Inflammatory macrophage treated with lipopolysaccharide for 4 hours (primary cell): ENCODE measurements at places on chromosomes 12 and 14.
A peak's percentile ranks its signal among the peaks of the same experiment; 100 is the strongest.

DNA sequence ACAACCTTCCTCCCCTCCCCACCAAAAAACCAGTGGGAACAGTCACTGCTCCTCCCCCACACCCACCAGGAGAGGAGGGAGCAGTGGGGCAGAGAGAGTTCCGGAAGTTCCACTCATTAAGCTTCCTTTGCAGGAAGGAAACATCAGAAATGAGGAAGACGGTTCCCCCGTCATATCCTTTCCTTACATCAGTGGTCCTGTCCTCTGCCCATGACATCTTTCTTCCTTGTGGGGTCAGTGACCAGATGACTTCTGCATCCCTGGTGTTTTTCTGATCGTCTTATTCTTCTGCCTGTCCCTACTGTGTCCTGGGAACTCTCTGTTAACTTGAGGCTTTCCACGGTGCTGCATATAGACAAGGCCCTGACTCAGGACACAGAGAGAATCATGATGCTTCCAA lies 40.8 kb upstream of the SPTLC2 start:
- peak; percentile 78 for DNase-seq

GRCh38 chr14:100372357-100373048 lies 49.4 kb downstream of the SLC25A47 start:
- DNase-seq: no peak

- DNase-seq: no peak
Observed at GRCh38 chr14:89743828-89744227, 210.7 kb downstream of the EFCAB11 start.

DNA sequence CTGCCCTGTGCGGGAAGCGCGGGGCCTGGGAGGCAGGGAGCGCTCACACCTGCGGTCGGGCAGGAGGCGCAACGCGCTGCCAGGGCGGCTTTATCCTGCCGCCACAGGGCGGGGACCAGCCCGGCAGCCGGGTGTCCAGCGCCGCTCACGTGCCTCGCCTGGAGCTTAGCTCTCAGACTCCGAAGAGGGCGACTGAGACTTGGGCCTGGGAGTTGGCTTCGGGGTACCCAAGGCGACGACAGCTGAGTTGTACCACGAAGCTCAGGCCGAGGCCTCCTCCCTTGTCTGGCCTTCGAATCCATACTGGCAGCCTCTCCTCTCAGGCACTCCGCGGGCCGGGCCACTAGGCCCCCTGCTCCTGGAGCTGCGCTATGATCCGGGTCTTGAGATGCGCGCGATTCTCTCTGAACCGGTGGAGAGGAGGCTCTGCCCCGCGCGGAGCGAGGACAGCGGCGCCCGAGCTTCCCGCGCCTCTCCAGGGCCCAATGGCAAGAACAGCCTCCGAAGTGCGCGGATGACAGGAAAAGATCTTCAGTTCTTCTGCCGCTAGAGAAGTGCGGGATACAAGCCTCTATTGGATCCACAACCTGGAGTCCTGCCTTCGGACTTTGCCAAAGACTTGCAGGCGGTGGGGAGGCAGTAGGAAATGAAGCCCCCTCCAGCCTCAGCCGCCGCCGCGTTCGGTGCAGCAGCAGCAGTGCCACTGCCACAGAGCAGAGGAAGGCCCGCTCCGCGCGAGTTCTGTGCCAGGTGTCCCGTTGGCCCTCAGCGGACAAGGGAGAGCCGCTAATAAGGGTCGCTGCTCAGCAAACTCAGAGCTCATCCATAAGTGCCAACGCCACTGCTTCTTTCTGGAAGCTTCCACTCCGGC lies 6.8 kb downstream of the SIX1 start:
- DNase-seq: no peak

GRCh38 chr12:107731366-107731765 lies 29.6 kb downstream of the PRDM4 start:
- no peak for DNase-seq

GRCh38 chr12:21001778-21002177 lies 129.2 kb upstream of the SLCO1B1 start:
- DNase-seq: no peak

- DNase-seq: peak; percentile 56
Observed at GRCh38 chr12:71780237-71780822, 25.7 kb downstream of the RAB21 start.

- no peak for DNase-seq
Observed at GRCh38 chr14:101489092-101489760, 72.1 kb upstream of the DIO3 start.

DNA sequence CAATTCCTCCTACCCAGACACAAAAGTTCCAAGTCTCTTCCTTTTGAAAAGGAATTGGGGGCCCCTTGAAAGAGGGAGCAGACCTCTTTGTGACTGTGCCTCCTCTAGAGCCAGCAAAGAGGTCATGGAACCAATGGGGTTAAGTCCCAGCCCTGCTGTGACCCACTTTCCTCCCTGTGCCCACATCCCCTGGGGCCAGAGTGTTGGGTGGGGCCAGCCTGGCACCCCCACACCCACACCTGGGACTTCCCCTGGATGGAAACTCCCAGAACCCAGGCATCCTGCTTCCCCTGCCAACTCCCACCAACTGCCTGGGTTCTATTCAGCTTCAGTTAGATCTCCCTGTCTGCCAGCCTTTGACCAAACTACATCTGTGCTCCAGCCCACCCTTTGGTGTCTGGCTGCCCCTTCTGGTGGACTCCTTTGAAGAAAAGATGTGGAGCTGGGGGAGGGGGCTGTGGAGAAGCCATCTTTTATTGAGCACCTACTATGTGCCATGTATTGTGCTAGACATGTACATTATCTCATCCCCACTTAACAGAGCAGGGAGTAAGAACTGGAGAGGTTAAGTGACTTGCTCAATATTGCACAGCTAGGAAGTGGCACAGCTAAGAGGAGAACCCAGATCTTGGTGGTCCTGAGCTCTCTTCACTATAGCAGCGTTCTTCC lies 4.6 kb upstream of the RARG start:
- DNase-seq: no peak

DNA sequence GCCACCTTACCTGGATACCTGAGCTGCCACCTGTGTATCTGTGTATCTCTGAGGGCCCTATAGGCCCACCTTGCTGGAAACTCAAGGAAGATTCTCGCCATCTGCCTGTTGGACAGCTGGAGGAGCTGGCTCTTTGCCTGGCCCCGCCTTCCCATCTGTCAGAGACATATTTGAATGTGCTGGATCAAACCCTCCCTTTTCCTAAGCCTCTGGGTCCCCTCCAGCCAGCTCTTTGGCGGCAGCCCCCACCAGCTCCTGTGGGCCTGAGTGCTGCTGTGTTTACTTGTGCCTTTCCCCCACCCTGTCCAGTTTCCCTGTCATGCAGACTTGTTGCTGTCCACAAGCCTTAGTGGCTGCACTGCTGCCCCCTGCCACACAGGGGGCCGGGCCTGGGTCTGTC lies 55.9 kb upstream of the SRSF5 start:
- no peak for DNase-seq

- no peak for DNase-seq
Observed at GRCh38 chr12:42638697-42639096, 49.2 kb upstream of the PRICKLE1 start.

GRCh38 chr14:31902945-31903646 lies 174.0 kb upstream of the ARHGAP5 start:
- no peak for DNase-seq

GRCh38 chr12:10001171-10001776 lies 2.4 kb upstream of the CLEC1B start:
- DNase-seq: no peak

DNA sequence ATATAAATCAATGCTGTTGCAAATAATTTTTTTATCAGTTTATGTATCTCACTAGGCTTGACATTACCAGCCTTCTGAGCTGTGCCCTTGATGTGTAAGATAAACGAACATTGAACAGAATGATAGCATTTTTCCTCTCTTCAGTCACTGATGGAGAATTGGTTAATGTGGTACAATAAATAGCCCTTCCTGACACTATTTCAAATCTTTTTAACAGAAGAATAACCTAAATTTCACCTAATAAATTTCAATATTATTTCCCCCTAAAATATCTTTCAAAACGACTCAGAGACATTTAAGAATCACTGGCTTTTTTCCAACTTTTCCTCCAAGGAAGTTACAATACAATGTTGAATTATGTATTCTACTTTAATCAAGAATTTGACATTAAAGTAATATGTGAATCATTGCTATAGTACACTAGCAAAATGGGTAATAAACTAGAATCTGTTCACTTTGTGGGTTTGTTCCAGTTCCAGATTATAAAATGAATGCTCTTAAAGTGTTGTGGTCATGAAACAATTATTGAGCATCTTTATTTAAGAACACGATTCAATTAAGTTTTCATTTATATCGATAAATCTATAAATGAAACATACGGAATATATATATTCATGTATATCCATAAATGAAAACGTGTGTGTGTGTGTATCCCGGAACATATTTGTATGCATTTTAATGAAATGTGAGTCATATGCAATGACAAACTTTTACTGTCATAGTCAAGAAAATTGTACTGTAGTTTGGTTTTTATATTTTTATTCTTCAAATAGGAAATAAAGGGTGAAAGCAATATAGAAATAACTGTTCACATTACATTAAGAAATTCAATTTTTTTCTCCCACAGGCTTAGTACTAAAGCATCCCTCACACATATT lies 2.5 kb upstream of the ATP2B1 start:
- no peak for DNase-seq

DNA sequence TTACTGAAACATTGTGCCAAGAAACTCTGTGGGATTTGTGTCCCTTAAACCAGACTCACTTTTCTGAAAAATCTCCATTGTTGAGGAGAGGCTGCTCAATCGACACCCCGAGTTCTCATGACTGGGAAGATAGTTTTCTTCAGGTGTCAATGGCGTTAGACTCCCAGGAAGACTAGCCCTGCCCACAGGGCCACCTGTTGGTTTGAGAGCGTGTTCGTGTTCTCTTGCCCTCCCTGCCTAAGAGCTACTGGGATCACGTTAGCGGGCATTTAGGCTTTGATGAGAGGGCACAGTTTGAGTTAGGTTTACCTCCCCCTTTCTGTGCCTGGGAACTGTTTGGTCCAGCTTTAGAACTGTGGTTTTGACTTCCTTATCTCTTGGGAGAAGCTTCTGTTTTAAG lies 10.7 kb upstream of the UNC119B start:
- no peak for DNase-seq

DNA sequence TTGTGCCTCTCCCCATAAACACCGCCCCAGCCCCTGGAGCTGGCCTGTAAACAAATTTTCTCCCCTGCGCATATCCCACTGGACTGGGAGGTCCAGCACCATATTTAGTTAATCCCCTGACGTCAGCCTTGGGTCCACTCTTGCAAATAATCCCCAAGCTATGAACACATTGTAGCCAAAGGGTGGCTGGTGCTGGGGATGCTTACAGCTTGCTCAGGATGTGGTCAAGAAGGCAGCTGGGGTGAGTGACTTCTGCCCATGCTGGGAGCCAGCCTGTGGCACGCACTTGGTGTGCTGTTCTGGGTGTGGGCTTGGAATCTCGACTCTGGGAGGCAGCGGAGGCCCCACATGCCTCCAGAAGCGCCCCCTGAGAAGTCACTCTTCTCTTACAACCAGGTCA lies 32.1 kb downstream of the CMKLR1 start:
- DNase-seq: peak; percentile 51

DNA sequence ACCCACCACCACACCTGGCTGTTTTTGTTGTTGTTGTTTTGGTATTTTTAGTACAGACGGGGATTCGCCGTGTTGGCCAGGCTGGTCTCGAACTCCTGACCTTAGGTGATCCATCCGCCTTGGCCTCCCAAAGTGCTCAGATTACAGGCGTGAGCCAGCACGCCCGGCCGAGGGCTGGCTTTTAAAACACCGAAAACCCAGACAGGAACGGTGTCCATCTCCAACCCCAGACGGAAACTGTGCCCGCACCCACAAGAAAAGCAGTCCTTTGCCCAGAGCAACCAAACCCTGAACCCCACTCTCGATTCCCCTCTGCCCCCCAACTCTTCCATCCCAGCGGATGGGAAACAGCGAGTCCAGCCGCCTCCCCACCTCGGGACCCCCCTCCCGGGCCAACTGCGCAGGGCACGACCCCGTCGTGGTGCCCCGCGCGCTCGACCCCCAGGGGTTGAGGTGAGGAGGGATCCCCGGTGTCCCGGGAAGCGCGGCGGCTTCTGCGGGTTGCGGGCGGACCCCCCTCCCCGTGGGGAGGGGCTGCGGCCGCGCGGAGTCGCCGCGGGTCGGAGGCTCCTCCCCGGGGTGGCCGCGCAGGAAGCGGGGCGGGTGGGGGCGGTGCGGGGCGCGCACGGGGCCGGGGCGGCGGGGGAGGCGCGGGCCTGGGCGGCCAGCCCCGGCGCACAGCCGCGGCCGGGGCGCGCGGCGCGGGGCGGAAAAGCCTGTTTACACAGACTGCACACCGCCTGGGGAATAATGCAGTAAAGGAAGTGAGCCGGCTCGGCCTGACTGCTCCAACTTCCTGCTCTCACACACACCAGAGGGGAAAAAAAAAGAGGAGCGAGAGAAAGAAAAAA lies at the start of gene ELK3:
Gene ELK3 (plus strand): TSS at position 651 of the 851 bp plus-strand sequence.
- peak; percentile 70 for DNase-seq

DNA sequence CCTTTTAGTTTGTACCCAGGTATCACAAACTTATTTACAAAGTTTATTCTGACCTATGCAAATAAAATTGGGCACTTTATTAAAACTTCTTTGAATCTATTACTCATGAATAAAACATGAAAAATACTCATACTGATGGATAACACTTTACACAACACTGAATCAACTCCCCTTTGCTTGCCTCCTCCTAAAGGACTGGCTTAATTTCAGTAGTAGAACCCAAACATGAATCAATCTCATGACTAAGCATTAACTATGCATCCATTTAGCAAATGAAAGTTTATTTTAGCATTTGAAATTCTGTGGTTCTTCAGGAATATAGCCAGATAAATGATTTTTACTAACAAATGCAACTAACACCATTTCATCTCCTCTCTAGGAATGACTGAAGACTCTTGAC lies 32.4 kb downstream of the DENND5B start:
- DNase-seq: no peak

DNA sequence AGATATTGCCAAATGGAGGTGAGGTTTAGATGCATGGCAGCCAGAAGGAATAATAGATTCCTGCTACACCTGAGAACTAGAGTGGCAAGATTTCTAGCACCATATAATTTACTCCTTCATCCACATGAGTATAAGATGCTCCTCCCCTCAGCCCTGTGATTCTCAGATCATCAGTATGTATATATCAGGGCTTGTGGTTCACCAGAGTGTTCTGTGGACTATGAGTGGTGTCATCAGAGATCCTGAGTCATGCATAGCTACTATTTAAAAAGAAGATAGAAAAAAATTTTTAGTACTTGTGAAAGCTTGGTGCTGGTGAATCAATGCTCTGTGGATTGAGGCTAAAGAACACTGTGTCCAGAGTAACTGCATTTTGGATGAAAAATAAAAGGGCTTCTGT lies 285.9 kb downstream of the BMP4 start:
- no peak for DNase-seq

GRCh38 chr12:81274637-81275529 lies 197.0 kb downstream of the ACSS3 start:
- no peak for DNase-seq

- no peak for DNase-seq
Observed at GRCh38 chr12:77013091-77013490, 52.3 kb downstream of the E2F7 start.

DNA sequence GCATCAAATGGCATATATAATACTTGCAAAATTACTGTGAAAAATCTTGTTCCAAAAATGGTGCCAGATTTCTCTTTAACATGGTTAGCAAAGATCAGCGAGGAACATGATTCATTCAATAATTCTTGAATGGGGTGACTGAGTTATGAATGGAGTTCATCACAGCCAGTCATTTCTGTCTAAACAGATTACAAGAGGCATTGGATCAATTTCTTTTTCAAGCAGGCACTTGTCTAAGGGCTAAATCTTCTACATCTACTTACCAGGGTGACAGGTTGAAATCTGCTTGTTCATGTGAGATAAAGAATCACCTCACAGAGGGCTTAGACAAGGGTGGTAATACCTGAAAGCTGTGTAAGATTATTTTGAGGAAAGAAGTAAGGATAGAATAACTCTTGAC lies 247.7 kb downstream of the ATP23 start:
- no peak for DNase-seq
